Activated naive CD4-positive, alpha-beta T cell treated with anti-CD3 and anti-CD28 coated beads for 36 hours (primary cell): ENCODE measurements at places on chromosomes 3 and 15.

GRCh38 chr3:43410592-43410991, 124.3 kb downstream of the SNRK start:
- no peak for DNase-seq

- peak; percentile 81 for DNase-seq
These were observed 15.5 kb downstream of the TATDN2 start for GRCh38 chr3:10263646-10264363.

- peak; percentile 8 for DNase-seq
These were observed 111.5 kb downstream of the FILIP1L start for GRCh38 chr3:100002599-100003350.

DNA sequence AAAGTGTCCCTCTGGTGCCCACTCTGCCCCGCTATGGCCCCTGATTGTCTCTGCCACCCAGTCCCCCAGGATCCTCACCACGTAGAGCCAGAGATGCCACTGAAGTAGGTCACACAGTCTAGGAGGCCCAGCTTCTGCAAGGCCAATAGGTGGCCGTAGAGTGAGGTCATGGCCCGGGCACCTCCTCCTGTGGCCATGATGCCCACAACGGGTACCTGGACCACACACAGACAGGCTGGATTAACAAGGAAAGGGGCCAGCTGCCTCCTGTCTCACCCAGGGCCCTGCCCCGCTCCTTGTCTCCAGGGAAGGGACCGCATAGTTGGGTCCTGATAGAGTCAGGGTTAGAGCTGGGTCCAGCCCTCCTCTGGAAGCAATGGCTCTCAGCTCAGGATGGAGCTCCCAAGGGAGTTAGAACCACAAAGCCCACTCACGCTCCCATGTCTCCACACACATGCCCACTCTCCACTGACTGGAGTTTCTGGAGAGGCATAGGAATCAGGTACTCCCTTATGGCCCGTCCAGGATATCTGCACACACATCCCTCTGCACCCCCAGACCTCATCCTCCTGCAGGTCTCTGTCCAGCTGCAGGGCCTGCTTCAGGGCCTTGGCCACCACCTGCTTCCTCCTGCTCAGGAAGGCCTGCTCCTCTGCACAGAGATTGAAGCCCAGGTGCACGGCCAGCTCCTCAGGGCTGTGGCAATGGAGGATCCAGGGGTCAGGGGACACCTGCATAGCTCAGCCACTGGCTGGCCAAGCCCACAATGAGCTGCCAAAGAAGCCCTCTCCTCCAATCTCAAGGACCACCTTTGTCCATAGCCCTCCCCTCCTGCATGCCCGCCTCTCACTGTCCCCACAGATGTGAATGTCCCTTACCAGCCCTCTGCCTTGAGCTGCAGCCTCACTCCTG, 13.2 kb downstream of the PLA2G4D start:
- no peak for DNase-seq

DNA sequence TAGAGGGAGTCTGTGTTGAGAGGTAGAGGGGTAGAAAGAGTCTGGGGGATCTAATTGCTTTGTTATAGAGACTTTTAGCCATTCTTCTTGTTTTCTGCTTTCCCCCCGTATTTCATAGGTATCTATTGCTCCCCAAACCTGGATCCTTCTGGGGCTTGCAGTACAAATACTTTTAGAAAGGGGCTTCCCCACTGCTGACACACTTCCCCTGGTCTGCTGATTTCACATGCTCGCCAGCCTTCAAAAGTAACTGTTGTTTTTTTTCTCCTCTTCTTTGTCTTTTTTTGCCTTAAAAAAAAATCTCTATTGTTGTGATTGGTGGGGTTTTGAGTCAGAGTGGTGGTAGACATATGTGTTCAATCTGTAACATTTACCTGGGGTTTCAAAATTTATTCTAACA, 300.6 kb upstream of the AZI2 start:
- no peak for DNase-seq

DNA sequence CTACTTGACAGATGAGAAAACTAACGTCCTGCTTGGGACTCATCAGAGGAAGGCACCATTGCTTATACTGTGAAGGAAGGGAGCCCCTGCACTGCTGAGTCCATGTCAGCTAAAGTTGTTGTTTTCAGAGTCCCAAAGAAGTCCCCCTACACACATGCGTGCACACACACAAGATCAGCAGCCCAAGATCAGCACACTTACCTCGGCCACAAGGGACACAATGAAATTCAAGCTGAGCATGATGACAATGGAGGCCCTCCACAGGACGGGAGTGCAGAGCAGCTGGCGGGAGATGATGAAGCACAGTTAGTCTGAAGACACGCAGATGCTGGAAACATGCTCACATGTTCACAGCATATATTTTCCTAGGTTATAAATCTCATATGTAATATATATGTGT, 28.6 kb upstream of the ATP13A5 start:
- DNase-seq, result no peak

DNA sequence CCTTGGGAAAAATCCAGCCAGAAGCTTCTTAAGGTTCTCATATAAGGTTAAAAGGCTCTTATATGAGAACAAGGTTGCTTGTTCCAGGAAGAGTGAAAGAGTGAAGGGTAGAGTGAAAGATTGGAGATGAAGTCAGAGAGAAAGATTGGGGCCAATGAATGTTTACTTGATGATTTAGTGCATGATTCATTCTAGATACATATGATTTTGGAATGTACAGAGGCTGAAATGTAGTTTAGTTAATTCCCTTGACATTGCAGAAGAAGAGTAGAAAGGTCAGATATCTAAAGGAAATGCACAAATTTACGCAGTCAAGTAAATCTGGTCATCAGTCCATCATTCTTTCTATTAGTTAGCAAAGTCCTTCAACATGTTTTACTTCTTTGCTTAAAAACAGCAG, 619.8 kb upstream of the ZNF717 start:
- DNase-seq, result no peak

DNA sequence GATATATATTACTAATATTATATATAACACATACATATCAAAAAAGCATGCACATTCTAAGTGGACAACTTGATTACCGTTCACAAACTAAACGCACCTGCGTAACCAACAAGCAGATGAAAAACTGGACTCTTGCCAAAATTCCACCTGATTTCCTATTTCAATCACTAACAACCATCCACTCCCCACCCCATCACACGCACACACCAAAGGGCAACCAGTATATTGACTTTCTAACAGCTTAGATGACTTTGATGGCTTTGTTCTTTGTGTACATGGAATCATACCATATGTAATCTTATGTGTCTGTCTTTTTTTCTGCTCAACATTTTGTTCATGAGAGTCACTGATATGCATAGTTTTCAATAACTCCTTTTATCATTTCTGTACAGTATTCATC, 496.8 kb upstream of the ARRDC4 start:
- DNase-seq, result no peak

DNA sequence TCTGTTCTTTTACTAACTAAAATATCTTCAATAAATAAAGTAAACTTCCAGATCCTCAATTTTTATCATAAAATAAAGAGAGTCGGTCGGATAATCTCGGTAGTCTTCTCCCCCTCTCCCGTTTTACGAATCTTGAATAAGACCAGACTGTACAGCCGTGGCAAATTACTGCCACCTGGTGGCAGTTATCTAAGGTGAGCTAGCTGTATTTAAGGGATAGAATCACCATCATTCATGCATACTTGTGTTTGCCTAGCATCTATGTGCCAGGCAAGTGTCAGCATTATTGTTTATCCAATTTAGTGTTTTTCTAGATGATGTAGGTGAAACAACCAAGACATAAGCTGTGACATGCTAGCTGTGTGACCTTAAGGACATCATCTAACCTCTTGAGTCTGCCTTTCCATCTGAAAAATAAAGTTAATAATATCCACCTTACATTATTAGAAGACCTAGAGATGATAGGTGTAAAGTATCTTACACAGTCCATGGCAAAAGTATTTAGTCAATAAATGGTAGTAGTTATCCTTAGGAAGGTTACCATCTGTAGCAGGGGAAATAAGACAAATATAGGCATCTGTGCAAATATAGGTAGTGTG, 21.3 kb downstream of the DUT start:
- DNase-seq, result peak; percentile 68

DNA sequence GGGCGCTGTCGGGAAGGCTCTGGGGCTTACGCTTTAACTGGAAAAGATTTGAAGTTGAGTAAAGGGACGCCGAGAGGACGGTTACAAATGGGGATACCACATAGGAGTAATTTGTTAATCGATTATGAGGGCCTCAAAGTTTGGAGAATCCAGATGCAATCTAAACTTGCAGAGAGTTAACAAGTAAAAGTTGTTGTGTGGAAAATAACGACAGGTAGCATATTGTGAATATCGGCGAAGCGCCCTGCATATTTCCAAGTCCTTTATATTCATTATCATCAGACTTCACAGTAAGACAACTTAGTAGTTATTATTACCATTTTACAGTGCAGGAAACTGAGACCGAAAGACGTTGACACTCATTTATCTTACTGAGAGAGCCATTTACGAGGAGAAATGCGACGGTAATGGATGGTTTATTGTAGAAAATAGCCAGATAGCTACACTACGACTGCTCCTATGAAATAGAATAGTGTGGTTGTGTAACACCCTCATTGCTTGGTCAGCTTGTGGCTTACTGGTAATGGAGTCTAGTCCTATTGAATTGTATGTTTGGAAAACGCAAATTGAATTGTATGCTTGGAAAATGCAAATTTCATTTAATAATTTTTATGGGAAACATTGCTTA, 700 bp downstream of the MKRN2 start:
- no peak for DNase-seq

GRCh38 chr3:177451864-177452830, 254.9 kb upstream of the TBL1XR1 start:
- no peak for DNase-seq

DNA sequence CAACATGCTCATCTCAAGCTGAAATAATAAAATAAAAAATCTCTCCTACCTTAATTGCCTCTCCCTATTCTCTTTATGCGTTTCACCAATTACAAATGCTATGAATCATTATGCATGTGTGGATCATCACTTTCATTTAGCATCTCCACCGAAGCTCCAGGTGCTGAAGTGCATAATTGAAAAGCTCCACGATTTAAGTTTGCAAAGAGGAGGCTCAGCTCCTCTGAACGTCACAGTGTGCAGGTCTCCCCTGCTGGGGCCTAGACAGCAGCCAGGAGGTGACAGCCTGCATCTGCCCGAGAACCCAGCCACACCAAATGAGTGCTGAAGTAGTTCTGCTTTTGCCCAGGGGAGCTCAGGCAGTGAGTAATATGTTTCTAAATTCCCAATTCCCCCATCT, 60.5 kb upstream of the GLCE start:
- DNase-seq, result no peak

DNA sequence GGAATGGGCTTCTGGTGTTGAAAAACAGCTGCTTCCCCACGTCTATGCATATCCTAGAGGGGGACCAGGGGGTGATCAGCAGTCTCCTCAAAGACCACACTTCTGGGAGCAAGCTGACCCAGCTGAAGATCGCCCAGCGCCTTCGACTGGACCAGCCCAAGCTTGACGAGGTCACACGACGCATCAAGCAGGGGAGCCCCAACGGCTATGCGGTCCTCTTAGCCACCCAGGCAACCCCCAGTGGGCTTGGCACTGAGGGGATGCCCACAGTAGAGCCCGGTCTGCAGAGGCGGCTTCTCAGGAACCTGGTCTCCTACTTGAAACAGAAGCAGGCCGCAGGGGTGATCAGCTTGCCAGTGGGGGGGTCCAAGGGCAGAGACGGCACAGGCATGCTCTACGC, 2.5 kb downstream of the RBM15B start:
- DNase-seq, result no peak

GRCh38 chr15:33242669-33243191, 48.2 kb upstream of the FMN1 start:
- DNase-seq, result no peak

DNA sequence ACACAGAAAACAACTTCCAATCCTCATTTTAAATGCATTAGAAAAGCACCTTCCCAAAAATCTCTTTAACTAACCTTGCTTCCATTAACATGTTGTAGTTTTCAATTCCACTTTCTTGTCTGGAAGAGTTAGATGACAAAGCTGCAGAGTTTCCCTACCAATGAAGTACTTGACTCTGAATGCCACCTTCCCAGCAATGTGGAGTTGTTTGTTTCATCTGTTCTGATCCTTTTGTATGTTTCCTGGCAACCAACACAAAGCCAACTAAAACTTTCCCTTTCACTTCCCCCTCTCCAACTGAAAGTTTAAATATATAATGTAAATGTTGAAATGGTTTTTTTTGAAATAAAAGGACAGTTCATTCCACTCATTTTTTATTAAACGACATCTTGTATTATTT, at the start of gene WDR49:
Gene WDR49, minus strand, starts transcription at position 183 of the 400 bp plus-strand sequence. CDS start 517 bp downstream, outside the sequence.
- no peak for DNase-seq

DNA sequence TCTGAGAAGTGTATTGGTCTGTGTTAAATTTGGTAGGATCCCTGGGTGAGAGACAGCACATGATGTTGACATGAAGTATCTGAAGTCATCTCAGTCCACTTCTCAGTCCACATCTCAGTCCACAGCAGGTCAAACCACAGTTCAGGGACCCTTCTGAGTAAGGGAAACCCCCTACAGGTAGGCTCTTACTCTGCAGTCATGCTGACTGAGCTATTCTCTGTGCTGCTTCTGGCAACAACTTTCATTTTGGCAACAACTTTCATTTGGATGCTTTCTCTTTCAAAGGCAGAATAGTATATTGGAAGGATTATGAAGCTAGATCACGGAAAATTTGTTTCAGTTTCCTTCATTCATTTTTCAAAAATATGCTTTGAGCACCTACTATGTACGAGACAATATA, 178.2 kb upstream of the GOLIM4 start:
- no peak for DNase-seq

DNA sequence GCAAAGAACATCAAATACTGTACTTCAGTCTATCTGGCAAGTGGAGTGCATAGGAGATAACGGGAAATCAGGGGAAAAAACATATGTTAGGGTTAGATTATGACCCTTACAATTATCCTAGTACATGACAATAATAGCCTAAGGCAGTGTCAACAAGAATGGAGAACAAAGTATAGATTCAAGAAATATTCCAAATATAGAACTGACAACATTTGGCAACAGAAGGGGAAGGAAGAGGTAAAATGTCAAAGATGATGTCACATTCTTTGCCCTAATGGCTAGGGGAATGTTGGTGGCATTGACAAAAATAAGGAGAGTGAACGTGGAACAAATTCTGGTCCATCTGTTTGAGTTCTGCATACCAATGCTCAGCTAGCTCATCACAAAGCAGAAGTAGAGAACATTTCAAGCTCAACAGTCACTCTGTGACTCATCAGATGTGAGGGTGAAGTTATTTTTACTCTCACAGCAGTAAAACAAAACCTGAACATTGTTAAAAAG, 15.5 kb upstream of the ATP8B4 start:
- no peak for DNase-seq

GRCh38 chr3:157427901-157428300, 8.7 kb upstream of the PTX3 start:
- DNase-seq, result no peak

DNA sequence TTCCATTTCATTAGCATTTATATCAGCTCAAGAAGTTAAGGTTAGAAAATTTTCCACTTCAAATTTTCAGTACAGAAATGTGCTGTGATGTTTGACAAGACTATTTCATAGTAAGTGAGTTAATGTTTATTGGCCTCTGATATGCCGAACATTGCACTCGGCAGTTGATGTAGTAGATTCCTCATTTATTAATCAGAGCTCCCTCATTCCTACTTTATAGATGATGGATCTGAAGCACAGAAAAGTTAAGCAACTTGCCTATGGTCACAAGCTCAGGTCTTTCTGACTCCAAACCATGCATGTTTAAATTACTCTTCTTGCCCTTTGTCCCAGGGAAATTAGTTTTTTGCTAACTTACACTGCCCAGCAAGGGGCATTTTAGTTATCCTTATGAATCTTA, 92.0 kb downstream of the ATG7 start:
- no peak for DNase-seq
